ENCODE measurements at places on chromosomes 6 and 20.

DNA sequence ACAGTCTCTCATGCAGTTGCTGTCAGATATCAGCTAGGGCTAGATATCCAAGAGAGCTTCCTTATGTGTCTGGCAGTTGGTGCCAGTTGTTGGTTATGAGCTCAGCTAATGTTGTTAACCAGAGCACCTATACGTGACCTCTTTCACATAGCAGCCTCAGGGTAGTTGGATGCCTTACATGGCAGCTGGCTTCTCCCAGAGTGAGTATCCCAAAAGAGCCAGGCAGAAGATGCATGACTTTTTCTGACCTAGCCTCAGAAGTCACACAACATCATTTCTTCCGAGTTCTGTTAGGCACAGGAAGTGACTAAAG is 175.7 kb downstream of the VEGFA start:
- DNase-seq = no peak

- no peak for DNase-seq
Measured at GRCh38 chr20:24993337-24994185, 1.0 kb upstream of the APMAP start.

DNA sequence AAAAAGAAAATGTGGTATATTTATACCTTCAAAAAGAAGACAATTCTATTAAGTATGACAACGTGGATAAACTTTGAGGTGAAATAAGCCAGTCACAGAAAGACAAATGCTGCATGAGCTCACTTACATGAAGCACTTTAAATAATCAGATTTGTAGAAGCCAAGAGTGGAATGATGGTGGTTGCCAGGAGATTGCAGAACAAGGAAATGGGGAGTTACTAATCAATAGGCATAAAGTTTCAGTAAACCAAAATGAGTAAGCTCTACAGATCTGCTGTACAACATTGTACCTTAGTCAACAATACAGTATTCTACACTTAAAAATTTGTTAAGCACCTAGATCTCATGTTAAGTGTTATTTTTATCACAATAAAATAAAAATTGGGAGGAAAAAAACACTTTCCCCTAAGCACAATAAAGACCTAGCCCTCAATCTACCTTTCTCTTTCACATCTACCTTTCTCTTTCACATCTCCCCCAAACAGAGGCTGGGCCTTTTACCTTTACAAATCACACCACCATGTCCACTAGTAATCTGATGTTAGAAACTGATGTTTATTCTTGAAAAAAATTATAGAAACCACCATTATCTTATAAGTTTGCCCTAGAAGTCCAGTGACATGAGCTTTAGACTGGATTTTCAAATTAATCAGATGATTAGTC is 73.9 kb downstream of the PKIB start:
- DNase-seq = no peak

DNA sequence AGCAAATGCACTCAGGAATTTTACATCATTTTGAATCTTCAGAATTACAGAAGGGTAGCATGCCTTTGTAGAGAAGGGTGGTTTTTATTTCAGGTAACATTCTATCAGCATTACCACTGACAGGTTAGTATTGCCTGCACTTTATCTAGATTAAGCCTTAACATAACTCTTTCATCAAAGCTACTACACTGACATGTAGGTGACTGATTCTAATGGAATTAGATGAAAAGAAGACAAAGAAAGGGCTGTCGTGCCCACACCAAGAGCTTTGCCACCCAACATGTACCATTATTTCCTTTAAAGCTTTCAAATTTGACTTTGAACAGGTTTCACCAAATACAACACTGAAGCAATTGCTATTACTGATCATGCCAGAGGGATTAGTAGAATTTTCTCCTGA is 551.9 kb downstream of the EYS start:
- no peak for DNase-seq

- no peak for DNase-seq
Measured at GRCh38 chr6:54474898-54475297, 166.7 kb downstream of the TINAG start.

All from activated naive CD8-positive, alpha-beta T cell treated with anti-CD3 and anti-CD28 coated beads, Interleukin-2, amount 50 U/mL, for 24 hours (primary cell).